ENCODE measurements at places on chromosomes 7 and 10.

DNA sequence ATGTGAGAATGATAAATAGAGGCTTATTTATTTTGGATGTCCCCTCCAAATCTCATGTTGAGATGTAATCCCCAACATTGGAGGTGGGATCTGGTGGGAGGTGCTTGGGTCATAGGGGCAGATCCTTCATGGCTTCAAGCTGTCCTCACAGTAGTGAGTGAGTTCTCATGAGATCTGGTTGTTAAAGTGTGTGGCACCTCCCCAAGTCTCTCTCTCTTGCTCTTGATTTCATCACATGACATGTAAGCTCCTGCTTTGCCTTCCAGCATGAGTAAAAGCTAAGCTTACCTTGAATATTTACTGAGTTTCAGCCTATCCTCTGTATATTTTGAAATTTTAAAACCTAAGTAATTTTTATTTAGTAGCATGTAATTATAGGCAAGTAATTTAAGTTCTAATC, 444.9 kb downstream of the ARL4A start:
- no peak for DNase-seq

DNA sequence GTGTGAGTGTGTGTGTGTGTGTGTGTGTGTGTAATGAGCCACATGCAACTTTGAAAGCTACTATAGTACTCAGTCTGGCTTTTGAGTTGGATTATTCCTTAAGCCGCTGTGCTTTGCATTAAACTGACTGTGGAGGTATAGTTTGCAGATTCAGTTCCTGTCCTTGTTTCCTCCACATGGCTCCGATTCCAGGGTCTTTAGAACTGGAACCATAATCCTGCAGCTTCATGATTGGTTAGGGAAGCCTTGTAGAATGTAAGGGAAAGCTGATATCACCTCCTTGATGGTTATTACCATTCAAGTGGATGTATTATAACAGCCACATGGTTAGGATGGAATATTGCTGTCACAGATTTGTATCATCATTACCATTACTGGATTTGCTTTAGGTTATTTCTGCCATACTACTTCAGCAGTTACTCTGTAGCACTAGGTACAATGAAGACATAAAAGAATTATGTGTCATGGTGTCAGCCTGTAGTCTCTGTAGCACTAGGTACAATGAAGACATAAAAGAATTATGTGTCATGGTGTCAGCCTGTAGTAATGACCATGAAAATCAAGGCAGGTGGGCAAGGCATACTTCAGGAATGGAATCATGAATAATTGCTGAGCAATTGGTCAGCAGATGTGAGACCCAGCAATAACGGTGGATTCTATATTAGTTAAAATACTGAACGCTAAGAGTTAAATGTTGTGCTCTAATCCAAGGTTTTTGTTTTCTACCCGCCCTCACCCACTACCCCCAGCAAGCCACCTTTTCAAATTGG, 275.1 kb upstream of the FZD1 start:
- DNase-seq = no peak

DNA sequence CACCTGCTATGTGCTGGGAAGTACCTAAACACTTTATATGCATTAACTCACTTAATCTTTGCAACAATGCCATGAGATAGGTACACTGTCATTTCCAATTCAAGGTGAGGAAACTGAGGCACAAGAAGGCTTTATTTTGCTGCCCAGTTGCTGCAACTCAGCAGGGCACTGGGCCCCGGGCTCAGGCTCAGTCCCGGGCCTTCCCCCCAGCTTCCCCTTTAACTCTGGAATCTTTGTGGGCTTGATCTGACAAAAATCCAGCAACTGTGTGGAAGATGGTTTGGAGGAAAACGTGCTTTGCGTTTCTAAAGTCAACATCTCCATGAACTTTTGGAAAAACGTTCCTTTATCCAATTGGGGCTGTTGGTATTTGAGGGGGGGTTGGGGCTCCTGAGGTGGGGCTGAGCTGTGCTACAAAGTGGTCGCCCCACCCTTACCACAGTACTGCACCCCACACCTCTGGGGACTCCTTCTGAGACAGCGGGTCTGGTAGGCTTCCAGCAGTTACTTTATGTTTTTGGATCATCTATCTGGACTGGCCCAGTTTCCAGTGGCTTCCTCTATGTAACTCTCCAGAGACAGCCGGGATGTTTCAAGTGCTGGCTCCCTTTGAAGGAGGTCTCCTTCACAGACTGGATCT, 40.5 kb upstream of the CAMK1D start:
- no peak for DNase-seq

- no peak for DNase-seq
Measured at GRCh38 chr7:69893906-69894305, 295.6 kb downstream of the AUTS2 start.

GRCh38 chr7:151676759-151677158, 157.1 kb upstream of the RHEB start:
- DNase-seq = no peak

DNA sequence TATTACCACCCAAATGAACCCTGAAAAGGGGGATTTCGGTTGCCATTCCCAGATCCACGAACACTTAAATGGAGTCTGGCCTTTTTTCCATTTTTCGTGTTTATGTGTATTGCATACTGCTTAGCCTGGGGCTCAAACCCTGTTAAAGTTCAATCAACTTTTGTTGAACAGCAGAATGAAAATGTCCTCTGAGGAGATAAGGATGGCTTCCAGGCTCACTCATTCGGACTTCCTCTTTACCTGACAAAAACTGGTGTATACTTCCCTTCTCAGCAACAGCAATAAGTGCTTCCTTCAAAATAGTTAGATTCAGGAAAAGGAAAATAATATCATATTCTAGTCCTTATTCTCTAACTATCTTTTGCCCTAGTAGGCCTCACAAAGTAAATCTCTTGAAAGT, 61.1 kb upstream of the ARID5B start:
- DNase-seq = no peak

- DNase-seq = no peak
Measured at GRCh38 chr7:71095266-71095860, 36.6 kb upstream of the GALNT17 start.

DNA sequence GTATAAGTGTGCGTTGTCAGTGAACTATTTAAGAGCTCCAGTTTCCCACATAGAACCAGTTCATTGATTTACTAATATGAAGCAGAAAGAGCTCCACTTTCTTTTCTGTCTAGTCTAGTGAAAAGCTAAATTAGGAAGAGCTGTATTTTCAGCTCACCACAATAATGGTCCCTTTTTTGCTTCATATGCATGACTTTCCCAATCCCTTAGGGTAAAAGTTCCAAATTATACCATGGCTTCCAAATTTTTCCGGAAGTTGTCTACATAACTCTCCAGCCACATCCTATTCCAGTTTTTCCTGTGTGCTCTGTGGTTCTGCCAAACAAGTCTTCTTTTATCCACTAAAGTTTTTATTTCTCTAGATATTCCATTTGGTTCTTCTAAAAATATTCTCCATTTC, 685.2 kb downstream of the REEP3 start:
- no peak for DNase-seq

- no peak for DNase-seq
Measured at GRCh38 chr7:116957874-116958273, 4.6 kb downstream of the ST7 start.

GRCh38 chr10:104804880-104805279, 163.8 kb downstream of the SORCS3 start:
- DNase-seq = no peak

- no peak for DNase-seq
Measured at GRCh38 chr10:70655316-70655715, 17.0 kb upstream of the ADAMTS14 start.

- DNase-seq = no peak
Measured at GRCh38 chr10:37733822-37734221, 123.6 kb downstream of the ZNF248 start.

GRCh38 chr10:45249978-45250693, 65.3 kb downstream of the OR13A1 start:
- DNase-seq = no peak

DNA sequence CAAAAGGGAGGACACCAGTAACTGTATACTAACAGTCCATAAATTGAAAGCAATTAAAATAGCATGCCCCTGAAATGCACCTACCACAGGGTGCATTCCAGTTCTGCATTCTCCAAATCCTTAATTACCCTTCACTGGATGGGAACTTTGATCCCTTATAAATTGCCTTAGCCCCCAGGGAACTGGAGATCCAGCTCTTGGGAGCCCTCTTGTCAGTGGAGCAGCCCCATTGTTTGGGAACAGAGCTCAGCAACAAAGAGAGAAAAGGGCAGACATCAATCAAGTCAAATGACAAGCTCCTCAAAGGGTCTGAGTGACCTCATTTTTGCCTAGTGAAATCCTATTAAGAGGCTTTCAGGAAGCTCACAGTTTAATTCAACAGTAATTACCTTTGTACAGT, 472.6 kb downstream of the XPNPEP1 start:
- DNase-seq = no peak

- no peak for DNase-seq
Measured at GRCh38 chr7:47806701-47807103, 141.6 kb downstream of the PKD1L1 start.

DNA sequence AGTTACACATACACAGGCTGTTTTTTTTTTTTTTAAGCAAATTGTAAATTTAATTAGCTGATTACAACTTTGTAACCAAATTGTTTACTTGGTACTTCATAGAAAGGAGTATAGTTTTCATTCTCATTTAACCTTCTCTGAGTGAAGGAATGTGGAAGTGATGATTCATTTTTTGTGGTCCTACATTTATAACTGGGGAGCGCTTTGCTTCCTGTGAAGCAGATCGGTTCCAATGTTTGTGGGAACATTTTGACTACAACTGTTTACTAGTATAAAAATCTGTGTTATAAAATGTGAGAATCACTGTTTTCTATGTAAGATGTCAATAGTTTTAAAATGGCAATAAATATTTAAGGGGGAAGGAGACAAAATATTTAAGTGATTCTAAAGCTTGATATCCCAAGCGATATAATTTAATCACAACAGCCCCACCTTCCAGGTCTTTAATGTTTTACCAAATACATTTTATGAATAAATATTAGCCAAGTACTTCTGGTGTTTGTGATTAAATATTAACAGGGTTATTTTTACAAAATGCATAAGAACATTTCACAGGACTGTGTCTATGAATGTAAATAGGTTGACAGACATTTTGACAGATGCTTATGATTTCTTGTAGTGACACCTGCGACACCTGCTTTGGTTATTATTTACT, 57.1 kb downstream of the NXPH1 start:
- DNase-seq = no peak

GRCh38 chr7:69002416-69002815, 595.9 kb upstream of the AUTS2 start:
- DNase-seq = no peak

DNA sequence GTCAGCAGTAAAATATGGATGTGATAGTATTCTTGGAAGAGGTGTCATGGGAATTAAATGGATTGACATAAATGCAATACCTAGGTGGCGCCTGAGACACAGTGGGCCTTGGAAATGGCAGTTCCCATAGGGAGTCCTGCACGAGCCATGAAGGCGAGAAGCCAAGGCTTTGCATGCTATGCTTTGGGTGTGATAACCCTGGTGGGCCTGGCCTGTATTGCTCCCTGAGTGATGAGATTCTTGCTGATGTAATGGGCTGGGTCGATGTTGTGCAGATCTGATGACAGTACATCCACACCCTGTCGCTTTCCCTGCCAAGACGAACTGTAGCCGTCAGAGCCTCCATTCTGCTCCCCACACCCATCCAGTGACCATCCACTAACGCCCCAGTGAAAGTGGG, 46.4 kb downstream of the CREB5 start:
- no peak for DNase-seq

- DNase-seq = no peak
Measured at GRCh38 chr7:30164567-30164966, 29.8 kb downstream of the MTURN start.

DNA sequence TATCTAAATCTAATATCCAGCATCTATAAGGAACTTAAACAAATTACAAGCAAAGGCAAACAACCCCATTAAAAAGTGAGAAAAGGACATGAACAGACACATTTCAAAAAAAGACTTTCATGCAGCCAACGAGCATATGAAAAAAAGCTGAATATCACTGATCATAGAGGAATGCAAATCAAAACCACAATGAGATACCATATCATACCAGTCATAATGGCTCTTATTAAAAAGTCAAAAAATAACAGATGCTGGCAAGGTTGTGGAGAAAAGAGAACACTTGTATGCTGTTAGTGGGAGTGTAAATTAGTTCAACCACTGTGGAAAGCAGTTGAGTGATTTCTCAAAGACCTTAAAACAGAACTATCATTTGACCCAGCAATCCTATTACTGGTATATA, 334.4 kb upstream of the CACNA2D1 start:
- DNase-seq = no peak

DNA sequence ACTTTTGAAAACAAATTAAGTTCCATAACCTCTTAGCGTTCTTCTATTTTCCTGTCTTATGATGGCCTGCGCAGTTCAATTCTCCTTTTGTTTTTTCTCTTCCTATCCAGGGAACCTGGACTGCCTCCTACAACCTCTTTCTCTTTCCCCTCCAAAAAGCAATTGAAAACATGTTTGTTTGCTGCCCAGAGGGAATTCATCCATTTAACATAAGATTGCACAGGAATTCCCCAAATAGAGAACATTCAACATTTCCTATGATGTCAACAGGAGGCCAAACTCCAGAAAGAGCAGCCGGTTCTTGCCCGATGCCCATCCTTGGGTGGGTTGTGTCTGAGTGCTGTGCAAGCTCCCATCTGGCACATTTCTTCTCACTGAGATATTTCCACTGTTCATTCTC, 94.2 kb upstream of the NRP1 start:
- no peak for DNase-seq

GRCh38 chr10:131231965-131232541, 79.5 kb downstream of the TCERG1L start:
- no peak for DNase-seq

GRCh38 chr7:15487896-15488295, 73.9 kb downstream of the AGMO start:
- DNase-seq = no peak

- no peak for DNase-seq
Measured at GRCh38 chr10:14291296-14291695, 39.4 kb downstream of the FRMD4A start.

DNA sequence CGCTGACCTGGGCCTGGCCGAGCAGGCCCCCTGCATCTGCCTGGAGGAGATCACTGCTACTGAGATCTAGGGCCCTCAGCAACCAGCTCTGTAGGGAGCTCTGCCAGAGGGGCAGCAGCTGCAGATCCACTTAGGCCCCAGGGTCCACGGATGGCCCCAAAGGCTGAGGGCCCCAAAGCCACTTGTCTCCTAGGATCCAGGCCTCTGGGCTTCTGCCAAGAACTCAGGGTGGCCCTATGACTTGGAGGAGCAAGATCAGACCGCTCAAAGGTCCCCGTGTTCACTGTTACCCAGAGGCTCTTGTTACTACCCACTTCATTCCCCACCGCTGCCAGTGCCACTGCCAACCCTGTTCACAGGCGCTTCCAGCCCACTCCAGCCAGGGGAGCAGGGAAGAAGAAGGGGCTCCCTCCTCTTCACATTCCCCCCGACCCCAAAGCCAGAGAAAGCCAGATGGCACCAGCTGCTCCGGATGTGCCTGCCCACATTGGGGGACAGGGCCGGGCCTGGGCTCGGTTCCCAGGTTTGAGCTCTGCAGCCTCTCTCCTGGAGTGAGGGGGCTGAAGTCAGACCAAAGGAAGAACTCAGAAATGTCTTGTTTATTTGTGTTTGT, 7.6 kb downstream of the LZTS2 start:
- DNase-seq = no peak

GRCh38 chr10:70771311-70772194, 13.6 kb downstream of the TBATA start:
- DNase-seq = no peak

- DNase-seq = no peak
Measured at GRCh38 chr7:31070991-31071644, 19.0 kb downstream of the ADCYAP1R1 start.

GRCh38 chr7:51455086-51455485, 138.5 kb upstream of the COBL start:
- DNase-seq = no peak

GRCh38 chr7:148819697-148820360, 64.3 kb downstream of the EZH2 start:
- DNase-seq = no peak
